COLO829 (cell line): ENCODE measurements at places on chromosomes 6 and 20.

DNA sequence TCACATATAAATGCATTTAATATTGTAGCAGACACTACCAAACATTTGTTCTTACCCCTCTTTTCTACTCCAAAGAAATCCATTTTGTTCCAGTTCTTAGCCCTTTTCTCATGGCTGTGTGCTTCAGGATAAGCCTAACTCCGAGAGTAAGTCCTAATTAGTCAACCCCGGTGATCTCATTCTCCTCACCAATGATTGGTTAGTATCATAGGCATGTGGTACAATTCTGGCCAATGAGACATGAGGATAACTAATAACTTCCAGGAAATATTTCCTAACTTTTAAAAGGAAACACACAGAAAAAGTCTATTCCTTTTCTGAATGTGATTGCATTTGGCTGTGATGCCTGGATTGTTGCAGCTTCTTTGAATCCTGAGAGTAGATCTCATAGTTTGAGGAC is 116.0 kb downstream of the GPR63 start:
- no peak for DNase-seq

- no peak for DNase-seq
Observed at GRCh38 chr20:51535075-51535386, 7.5 kb downstream of the NFATC2 start.

GRCh38 chr6:150027806-150028565 is 2.7 kb upstream of the RAET1L start:
- DNase-seq: no peak

GRCh38 chr6:96683819-96684528 is 121.0 kb downstream of the FHL5 start:
- no peak for DNase-seq

DNA sequence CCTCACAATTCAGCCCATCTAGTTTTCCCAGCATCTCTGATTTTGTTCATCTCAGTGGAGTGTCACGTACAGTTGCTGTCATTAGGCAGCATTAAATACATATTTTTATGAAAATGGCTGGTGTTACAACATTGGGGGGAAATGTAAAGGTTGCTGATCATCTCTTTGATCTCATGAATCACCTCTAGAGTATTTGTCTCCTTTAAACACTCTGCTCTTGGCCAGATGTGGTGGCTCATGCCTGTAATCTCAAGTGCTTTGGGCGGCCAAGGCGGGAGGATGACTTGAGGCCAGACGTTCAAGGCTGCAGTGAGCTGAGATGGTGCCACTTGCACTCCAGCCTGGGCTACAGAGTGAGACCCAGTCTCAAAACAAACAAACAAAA is 128.1 kb downstream of the IPCEF1 start:
- no peak for DNase-seq
